Dorsolateral prefrontal cortex (tissue), 122 donors: ENCODE measurements at places on chromosomes 13 and 19.
A peak's percentile ranks its signal among the peaks of the same experiment; 100 is the strongest.

GRCh38 chr19:44891016-44891882 is at the start of gene TOMM40:
Gene TOMM40, plus strand, starts transcription at chr19:44891254. Its CDS starts 162 bp downstream, at chr19:44891416.
- DNase-seq: peak; percentile 98

GRCh38 chr19:32197896-32198882 is 147.2 kb upstream of the ZNF507 start:
- DNase-seq: no peak

- no peak for DNase-seq
Measured at GRCh38 chr13:39297664-39298171, 259.5 kb downstream of the NHLRC3 start.

GRCh38 chr13:85287528-85287927 is 511.7 kb downstream of the SLITRK6 start:
- no peak for DNase-seq

- peak; percentile 7 for DNase-seq
Measured at GRCh38 chr13:67227131-67227983, 2.8 kb downstream of the PCDH9 start.

DNA sequence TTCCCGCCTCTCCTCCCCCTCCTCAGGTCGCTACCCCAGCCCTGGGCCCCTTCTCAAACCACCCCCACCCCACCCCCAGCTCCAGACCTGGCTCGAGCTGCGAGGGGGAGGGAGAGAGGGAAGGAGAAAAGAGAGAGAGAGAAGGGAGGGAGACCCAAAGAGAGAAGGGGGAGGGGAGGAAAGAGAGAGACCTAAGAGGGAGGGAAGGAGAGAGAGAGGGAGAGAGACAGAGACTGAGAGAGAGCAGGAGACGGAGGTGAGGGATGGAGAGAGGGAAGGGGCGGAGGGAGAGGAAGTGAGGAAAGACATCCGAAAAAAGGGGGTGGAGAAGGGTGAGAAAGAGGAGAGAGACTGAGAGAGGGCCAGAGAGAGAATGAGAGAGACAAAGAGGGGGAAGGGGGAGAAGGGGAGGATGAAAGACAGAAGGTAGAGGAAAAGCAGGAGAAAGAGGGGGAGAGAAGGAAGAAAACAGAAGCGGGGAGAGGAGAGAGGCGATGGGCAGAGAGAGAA is 2.0 kb upstream of the SPACA6 start:
- no peak for DNase-seq

DNA sequence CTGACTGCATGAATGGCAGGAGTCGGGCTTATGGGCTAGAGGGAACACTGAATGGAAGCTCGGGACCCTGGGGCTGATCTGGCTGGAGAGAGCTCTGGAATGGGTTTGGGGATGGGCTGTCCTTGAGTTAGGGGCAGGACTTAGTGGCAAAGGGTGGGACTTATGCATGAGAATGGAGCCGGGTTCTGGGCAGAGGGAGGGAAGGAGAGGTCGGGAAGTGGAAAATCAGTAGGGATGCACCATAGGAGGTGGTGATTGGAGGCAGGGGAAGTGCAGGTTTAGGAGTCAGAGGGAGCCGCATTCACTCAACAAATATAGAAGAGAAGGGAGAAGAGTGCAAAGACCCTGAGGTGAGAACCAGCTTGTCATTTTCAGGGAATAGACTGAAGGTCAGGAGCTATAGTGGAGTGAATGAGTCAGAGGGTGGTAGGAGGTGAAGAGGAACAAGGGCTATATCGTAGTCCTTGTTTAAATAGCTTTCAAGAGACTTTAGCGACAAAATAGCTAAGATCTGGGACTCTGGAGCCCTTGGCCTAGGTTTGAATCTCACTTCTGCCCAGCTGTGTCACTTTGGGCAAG is 748 bp downstream of the RAB4B start:
- no peak for DNase-seq
